HL-60 (cell line): ENCODE measurements at places on chromosomes 13 and 19.
A peak's percentile ranks its signal among the peaks of the same experiment; 100 is the strongest.

DNA sequence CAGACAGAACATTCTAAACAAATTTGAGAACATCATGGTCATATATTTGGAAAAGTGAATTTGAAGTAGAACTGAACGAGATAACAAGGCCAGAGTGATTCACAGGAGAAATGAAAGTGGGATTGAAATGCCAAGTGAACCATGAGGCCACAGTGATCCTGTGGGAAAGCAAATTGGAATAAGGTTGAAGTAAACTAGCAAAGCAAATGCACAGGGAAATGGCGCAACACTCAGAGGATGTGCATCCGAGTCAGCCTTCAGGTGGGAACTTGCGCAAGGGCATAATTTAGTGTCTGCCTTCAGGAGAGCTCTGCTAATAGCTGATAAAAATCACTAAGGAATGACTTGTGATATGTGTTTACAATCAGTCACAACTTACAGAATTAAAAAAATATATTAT, 696.6 kb downstream of the LIG4 start:
- DNase-seq = no peak

DNA sequence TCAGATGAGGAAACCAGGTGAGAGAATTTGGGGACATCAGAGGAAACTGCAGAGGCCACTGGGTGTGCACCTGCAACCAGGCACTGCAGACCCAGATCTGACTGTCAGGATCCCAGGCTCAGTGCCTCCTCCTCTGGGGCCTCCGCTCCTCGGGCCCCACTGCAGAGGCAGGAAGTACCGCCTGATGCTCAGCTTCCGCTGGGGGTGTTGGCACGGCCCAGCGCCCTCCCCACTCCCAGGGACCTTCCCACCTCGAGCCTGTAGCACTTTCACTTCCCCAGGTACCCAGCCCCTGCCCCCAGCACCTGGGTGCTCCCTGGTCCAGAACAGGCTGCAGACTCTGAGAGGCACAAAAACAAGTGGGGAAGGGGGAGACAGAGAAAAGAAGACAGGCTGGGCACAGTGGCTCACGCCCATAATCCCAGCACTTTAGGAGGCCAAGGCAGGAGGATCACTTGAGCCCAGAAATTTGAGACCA, 1.4 kb upstream of the CD37 start:
- DNase-seq = peak; percentile 56

DNA sequence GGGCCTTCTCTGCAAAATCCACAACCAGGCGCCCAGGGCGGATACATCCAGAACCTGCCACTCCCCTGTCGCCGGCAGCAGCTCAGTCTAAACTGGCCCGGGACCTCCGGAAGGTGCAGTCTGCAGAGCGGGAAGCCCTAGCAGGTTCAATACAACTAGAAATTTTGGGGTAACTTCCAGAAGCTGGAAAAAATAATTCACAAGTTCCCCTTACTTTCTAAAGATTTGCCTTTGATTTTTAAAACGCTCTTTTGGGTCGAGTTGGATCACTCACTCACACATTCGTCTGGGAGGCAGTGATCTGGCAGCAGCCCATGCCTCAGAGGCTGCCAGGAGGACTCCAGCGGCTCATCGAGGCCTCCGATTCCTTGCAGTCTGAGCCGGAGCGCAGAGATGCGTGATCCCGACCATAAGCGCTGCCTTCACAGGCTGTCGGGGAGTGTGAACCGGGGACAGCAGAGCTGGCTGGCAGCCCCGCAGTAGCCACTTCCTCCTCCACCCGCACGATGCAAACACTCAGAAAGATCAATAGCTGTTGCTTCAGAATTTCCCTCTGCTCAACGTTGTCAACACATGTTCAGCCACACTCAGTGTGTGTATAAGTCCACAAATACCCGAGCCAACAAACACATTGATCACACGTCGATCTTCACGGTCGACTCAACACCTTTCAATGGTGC, 35.6 kb upstream of the ZNF507 start:
- DNase-seq = no peak

DNA sequence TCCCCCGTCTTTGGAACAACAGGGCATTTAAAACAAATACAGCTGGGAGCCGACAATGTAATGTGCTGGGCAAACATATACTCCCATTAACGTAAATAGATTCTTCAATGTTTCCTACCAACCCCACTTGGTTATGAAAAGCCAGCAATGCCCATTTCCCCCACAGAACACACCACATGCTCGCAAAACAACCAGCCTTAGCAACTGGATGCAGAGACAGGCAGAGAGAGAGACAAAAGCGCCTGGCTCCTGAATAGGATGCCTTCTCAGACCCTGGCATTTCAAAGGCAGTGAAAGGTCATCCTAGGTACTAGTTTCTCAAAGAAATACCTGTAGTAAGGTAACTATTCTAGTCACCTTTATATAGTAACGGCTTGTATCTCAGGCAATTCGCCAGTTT, 462.9 kb downstream of the ITGBL1 start:
- no peak for DNase-seq

DNA sequence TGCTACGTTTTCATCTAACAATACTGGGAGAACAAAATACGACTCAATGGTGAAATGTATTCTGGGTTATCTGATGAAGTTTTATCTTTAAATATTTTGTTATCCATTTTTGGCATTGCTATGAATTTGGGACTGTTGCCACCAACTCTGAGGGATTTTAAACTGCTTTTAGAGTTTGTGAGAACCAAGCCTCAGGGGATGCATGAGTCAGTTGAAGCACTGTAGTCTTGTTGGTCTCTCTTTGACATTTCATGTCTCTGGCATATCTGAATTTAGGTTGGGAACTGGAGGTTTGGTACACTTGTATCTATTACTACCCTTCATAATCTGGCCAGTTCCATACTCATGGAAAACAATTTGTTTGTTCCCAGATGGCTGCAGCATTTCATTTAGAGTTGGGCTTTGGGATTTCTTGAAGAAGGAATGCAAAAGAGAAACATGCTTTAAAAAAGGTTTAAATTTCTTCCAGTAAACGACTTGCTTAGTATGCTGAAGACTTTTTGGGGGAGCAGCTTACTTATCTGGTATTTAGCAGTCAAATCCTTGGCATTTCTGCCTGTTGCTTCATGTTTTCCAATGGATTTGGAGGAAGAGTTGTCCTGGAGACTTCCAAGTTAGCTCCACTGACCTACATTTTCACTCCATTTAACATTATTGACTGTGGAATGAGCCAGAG, 28.9 kb downstream of the ARHGEF7 start:
- DNase-seq = no peak

GRCh38 chr19:751501-752341, 809 bp downstream of the MISP start:
- no peak for DNase-seq

- no peak for DNase-seq
These were observed 25.5 kb upstream of the CCNP start for GRCh38 chr19:40251991-40252390.

- no peak for DNase-seq
These were observed 3.9 kb downstream of the MYO1F start for GRCh38 chr19:8573316-8573715.

DNA sequence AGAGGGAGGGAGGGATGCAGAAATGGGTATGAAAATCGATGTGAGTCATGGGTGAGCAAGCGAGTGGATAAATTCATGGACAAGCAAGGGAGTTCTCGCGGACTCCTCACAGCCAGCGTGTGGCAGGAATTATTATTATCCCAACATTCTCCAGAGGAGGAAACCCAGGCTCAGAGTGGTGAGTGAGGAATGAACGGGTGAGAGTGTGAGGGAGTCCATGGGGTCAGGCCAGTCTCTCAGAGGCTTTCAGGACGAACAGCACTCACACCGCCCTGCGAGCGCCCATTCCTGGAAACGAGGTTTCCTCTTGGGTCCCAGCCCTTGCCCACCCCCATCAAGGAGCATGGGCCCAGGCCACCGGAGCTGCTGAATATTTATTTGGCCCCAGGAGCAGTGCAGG, 6.3 kb upstream of the DNAAF3 start:
- DNase-seq = no peak

DNA sequence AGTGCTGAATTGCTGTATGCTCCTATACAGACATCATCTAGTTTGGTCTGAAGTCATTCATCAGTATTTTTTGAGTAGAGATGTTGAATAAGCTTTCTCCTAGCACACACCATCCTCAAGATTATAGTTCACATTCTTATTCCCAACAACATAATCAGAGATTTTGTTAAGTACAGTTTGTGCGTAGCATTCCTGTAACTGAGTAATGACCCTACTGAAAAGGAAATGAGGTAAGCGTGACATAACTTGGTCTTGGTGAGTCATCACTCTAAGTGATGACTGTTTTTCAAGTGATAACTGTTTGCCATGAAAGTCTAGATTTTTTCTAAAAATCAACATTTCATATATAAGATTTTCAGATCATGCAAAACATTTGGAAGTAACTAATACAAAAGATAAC, 18.5 kb upstream of the FAM216B start:
- DNase-seq = no peak

- peak; percentile 35 for DNase-seq
These were observed 969 bp upstream of the POMP start for GRCh38 chr13:28657784-28658538.

DNA sequence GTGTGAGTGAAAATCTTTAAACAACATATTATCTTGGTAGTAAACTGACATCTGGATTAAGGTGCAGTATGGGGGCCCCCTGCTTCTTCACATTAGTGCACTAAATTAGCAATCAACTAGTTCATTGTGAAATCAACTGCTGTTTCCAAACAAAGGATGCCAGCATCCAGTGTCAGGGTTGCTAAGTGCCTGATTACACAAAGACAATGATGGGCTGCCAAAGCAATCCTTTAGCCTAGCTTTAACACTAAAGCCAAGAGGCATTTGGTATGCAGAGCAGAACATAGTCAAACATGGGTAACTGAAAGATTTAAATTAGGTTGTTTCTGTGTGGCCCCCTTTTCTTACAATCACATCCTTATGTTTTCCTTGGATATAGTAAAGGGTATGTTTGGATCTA, 543.1 kb upstream of the SLITRK5 start:
- DNase-seq = no peak

- DNase-seq = no peak
These were observed 105.7 kb upstream of the OBI1 start for GRCh38 chr13:78764665-78765064.

GRCh38 chr13:34162544-34162933, 344.6 kb downstream of the RFC3 start:
- DNase-seq = no peak

GRCh38 chr13:48804821-48805601, 151.3 kb downstream of the CYSLTR2 start:
- no peak for DNase-seq

GRCh38 chr13:24068472-24068871, 92.0 kb upstream of the SPATA13 start:
- DNase-seq = no peak

DNA sequence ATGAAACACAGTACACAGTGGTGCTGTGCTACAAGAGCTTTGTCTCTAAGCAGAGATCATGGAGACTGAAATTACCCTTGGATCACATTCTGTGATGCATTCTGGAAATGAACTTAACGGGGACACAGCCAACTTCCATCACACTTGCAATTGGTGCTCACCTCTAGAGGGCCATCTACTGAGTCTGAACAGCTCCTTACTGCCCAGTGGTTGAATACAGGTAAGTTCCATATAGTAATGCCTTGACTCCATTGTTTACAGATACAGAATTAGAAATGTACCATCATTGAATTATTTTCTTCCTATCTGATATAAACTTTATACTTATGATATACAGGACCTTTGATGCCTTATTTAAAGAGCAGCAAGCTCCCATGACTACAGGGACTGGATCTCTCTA, 686.4 kb downstream of the PCDH9 start:
- DNase-seq = no peak

DNA sequence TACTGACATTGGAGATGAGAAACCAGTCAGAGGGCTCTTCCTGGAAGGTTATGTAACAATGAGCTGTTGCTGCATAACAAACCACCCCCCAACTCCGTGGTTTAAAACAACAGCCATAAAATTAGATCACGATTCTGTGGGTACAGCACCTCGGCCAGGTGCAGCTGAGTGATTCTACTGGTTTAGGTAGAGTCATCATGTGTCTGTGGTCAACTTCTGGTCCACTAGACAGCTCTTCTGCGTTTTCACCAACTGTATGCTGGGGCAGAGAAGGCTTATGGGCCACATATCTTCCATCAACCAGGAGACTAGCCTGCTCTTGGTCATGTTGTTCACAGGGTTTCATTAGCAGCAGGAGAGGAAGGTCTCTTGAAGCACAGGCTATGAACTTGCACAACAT, 585.5 kb downstream of the KCTD12 start:
- no peak for DNase-seq

GRCh38 chr13:47019977-47020376, 123.1 kb upstream of the HTR2A start:
- DNase-seq = no peak

GRCh38 chr19:53908106-53908934, 758 bp upstream of the CACNG7 start:
- no peak for DNase-seq

- no peak for DNase-seq
These were observed 2.4 kb downstream of the MAG start for GRCh38 chr19:35294328-35294727.

DNA sequence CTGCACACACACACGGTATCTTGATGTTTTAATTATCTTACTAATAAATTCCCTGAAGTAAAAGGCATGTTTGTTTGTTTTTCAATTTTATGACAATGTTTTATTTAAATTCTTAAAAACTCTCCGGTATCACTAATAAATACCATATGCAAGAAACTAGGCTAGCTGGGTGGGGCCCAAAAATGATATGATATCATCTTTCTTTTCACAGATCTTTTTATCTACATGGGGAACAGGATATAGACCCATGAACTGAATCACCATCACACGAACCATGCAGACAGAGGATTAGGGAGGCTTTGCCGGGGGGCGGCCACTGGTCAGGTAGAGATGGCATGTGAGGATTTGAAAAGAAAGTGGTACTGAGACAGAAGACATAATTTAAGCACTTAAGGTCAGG, 266.4 kb downstream of the ENOX1 start:
- no peak for DNase-seq

DNA sequence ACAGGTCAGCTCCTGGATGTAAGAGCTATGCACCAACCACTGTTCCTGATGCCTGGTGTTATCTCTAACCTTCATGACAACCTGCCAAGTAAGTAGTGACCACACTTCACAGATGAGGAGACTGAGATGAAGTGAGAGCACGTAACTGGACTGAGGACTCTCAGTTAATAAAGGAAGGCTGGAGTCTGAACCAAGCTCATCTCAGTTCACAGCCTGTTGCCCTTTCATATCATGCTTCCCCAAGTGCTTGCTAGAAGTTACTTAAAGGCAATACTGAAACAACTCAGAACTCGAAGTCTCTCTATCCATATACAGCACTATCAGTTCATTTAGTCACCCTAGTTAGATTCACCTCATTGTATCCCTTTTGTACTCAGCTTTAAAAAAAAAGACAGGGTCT, 119.7 kb downstream of the ABCC4 start:
- DNase-seq = no peak

GRCh38 chr19:31485472-31485871, 136.2 kb upstream of the TSHZ3 start:
- no peak for DNase-seq

- DNase-seq = no peak
These were observed 7.9 kb upstream of the ARHGAP33 start for GRCh38 chr19:35767288-35768081.
